ENCODE measurements at places on chromosomes 7 and 10. TPM values are rescaled to one million over a fixed set of nuclear protein-coding genes. Genes with fewer than 3 reads are reported as not detected.

DNA sequence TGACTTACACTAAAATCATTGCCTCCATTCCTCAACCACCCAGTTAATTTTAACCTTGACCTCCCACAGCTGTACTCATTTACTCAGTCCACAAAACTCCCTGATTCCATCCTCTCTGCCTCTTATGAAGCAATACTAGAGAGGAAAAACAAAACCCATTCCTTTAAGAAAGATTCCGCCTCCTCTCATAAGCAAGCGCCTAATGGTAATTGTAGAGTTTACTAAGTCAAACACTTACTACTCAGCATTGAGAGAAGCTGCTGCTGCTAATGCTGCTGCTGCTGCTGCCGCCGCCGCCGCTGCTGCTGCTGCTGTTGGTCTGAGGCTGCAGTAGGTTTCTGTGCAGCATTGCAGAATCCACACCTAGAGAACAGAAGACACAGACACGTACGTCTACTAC is 2.1 kb upstream of the ADD3 start:
- peak overlapping the region; percentile 100 for H3K4me3 ChIP-seq
- peak; percentile 33 for DNase-seq
- no peaks in the 10 kb centered on the region for H3K36me3 ChIP-seq
- H3K27ac ChIP-seq = no peak overlapping the region

DNA sequence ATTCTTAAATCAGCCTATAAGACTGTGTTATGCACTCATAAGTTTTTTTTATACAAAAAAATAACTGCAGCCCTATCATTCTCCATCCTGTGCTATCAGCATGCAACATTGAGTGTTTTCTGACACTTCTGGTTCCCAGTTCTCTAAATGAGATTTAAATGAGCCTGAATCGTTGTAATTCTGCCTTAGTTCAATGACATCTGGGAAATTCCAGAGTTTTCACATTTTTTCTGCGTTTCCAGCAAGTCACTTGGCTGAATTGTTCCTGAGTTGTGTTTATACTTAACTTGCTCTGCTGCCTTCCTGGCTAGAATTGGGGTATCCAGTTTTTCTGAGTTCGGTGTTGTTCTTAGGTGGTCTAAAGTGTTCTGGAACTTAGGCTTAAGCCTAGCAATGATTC is 636.1 kb upstream of the FZD8 start:
- no peaks in the 10 kb centered on the region for H3K4me1 ChIP-seq
- no peaks in the 10 kb centered on the region for H3K36me3 ChIP-seq
- DNase-seq = no peak
- no peak overlapping the region for H3K27ac ChIP-seq
- H3K4me3 ChIP-seq = no peak overlapping the region

The HABP2 gene
- total RNA-seq = 2.3 TPM

The SOSTDC1 gene
- total RNA-seq = 1.00 TPM

DNA sequence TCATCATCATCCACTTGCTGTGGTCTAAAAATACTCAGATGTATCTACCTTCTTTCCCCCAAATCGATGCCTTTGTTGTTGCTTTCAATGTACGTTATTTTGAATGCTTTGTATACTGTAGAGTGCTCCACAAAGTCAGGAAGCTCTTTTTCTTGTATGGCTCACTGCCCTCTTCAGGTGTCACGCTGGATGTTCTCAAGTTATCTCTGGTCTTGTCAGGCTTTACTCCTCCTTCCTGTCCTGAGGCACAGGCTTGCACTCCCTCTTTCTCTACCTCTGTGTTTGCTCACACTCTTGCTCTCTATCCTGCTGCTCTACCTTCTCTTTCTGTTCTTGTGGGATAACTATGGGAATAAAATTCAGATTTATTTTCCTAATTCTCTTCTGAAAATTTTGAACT is 381.3 kb downstream of the NRG3 start:
- H3K4me1 ChIP-seq = no peaks in the 10 kb centered on the region
- H3K27me3 ChIP-seq = no peaks in the 10 kb centered on the region
- DNase-seq = no peak
- no peak overlapping the region for H3K27ac ChIP-seq
- H3K4me3 ChIP-seq = no peak overlapping the region

The ANKRD30A gene
- not detected for total RNA-seq

The OPN1SW gene
- total RNA-seq = not detected

- H3K27me3 ChIP-seq = no peaks in the 10 kb centered on the region
- DNase-seq = no peak
- H3K4me1 ChIP-seq = no peaks in the 10 kb centered on the region
These were observed 105.8 kb downstream of the BAMBI start for GRCh38 chr10:28783087-28783486.

DNA sequence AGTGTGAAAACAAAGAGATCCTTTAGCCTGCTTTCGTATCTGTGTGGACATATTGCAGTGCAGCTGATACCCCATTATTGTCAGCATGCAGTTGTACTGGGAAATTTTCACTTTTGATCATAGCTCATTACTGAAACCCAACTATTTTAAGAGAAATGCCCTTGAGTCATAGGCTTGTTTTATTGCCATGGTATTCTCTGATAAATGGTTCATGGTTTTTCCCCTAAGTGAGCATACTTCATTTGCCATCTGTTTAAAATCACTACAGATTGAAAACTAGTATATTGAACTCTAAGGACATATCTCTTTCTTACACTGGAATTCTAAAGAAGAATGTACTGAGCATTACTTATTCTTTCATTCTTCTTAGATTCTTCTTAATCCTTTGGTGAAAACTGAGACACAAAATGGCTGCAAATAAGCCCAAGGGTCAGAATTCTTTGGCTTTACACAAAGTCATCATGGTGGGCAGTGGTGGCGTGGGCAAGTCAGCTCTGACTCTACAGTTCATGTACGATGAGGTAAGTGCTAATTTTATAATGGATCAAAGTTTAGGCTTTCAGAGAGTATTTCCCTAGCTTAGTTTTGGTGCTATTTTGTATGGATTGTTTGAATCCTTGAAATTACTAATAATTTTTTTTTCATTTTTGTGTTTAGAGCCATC is 63.0 kb downstream of the RALA start:
- no peak for DNase-seq
- H3K4me3 ChIP-seq = no peak overlapping the region
- H3K27ac ChIP-seq = no peak overlapping the region
- no peaks in the 10 kb centered on the region for H3K36me3 ChIP-seq
- no peaks in the 10 kb centered on the region for H3K27me3 ChIP-seq

DNA sequence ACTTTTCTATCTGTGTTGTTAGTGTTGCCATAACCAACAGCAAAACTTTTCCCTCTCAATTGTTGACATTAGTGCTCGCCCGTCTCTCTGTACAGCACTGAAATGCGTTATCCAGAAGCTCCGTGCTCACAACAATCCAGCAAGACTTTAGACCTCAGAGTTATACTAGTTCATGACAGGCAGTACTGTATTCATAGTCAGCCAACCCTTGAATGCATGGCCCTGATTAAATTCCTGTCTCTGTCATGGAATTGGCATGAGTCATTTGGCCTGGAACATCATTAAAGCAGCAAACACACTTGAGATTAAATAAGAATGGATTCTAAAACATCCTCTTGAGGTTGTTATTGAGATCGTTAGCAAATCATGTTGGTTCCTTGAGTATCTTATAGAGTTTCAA is 405.5 kb upstream of the C7orf33 start:
- no peaks in the 10 kb centered on the region for H3K36me3 ChIP-seq
- H3K4me1 ChIP-seq = peaks cover 4% of the 10 kb centered on the region
- no peak overlapping the region for H3K27ac ChIP-seq
- no peak for DNase-seq
- no peaks in the 10 kb centered on the region for H3K27me3 ChIP-seq
- no peak overlapping the region for H3K4me3 ChIP-seq
